ENCODE measurements at places on chromosomes 16 and 17. TPM values are rescaled to one million over a fixed set of nuclear protein-coding genes. Genes with fewer than 3 reads are reported as not detected.

GDPD3 gene
- total RNA-seq: 13.4 TPM

RASL10B gene
- total RNA-seq: 0.44 TPM

CES3 gene
- 5.0 TPM for total RNA-seq

GPR139 gene
- total RNA-seq: not detected

RPL26 gene
- total RNA-seq: 3,535 TPM

SYT17 gene
- 0.88 TPM for total RNA-seq

CSF3 gene
- not detected for total RNA-seq

TM4SF5 gene
- not detected for total RNA-seq

MFSD6L gene
- 0.40 TPM for total RNA-seq

ERAL1 gene
- 41.6 TPM for total RNA-seq

TBC1D3C gene
- not detected for total RNA-seq

TEKT1 gene
- total RNA-seq: not detected

USP10 gene
- 71.5 TPM for total RNA-seq

KRT31 gene
- 2.5 TPM for total RNA-seq

RNF112 gene
- total RNA-seq: 0.92 TPM

SPATA22 gene
- not detected for total RNA-seq

C17orf100 gene
- 0.57 TPM for total RNA-seq

STX1B gene
- total RNA-seq: 0.30 TPM

KRT40 gene
- total RNA-seq: not detected

FBXO39 gene
- total RNA-seq: 0.48 TPM

FSCN2 gene
- total RNA-seq: not detected

PRAC2 gene
- not detected for total RNA-seq

HSPB9 gene
- not detected for total RNA-seq

C16orf96 gene
- total RNA-seq: 0.06 TPM

MT1X gene
- total RNA-seq: 1,688 TPM

CCR7 gene
- total RNA-seq: 0.53 TPM

CASKIN1 gene
- 0.04 TPM for total RNA-seq

LRRC36 gene
- total RNA-seq: not detected

KRTAP4-6 gene
- total RNA-seq: not detected

LCAT gene
- total RNA-seq: 5.1 TPM

ATP1B2 gene
- 1.5 TPM for total RNA-seq

TPSB2 gene
- total RNA-seq: 537 TPM

PYY gene
- total RNA-seq: not detected

CCL16 gene
- total RNA-seq: not detected

IQCK gene
- total RNA-seq: 5.7 TPM

GRB2 gene
- 128 TPM for total RNA-seq

LITAFD gene
- total RNA-seq: not detected

CD68 gene
- 32.1 TPM for total RNA-seq

CA4 gene
- 1.1 TPM for total RNA-seq

USP6 gene
- total RNA-seq: not detected

All from esophagus squamous epithelium (tissue), 5 donors.